Retina (tissue), 1 donor: ENCODE measurements at places on chromosomes 7 and 10.

GRCh38 chr10:132064771-132065437 lies 842 bp upstream of the JAKMIP3 start:
- no peak for DNase-seq

DNA sequence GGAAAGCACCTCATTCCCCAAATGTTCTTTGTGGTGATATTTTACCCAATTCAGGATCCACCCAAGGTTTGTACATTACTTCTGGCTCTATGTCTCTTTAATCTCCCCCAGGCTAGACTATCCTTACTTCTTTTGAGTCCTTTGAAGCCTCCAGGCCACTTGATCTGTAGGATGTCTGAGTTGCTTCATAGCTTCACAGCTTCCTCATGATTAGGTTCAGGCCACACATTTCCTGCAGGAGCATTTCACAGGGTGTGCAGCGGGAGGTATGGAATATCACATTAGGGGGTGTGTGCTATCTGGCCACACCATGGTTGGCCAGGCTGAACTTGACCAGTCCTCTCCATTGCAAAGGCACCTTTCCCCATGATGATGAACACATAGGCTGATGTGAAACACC lies 18.7 kb downstream of the TSPAN15 start:
- DNase-seq = no peak

DNA sequence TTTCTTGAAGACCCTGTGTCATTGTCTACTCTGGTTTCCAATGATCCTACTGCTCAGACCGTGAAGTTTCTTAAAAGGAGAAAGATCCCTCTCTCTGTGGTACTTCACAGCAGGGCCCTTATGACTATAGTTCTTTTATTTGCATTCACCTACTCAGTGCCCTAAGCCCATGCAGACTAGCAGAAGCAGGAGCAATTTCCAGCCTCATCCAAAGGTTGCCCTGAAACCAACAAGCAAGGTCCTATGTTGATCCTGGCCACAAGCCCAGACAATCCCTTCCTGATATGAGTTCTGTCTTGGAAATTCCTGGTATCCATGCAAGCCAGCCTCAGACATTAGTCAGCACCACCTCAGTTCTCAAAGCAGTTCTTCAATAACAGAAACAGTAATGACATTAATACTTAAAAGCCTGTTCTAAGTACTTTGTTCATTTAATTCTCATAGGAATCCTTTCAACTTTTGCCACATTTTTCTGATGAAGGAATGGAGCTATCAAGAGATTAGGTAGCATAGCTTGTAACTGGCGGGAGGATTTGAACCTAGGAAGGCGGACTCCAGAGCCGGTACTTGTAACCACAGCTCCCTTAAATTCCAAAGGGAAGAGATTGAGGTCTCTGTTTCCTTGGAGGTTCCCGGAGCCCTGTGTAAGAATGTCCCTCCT lies 58.1 kb upstream of the ST8SIA6 start:
- no peak for DNase-seq

DNA sequence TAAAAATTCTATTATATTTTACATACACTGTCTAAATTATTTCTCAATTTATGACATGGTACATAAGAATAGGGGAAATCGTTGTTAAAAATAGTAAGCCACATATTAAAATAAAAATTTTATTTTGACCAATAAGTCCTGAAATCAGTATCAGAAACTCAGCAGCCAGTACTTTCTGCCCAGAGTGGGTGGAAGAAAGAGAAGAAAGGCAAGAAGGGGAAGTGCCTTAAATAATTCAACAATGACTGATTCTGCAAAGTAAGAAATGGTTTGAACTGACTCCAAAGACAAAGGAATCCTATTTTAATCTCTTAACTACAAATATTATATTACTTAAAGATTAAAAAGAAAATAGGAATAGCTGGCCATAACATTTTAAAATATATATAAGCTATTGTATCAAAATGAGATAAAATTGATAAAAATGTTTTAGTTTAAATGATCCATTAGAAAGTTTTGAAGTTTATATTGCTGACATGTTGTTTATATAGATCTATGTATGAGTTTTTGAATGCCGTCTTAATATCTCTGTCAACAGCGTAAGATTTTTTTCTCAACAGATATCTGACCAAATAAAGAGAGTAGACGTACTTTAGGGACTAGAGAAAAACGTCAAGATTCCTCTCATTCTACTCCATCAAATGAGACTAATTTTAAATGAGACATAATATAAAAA lies 30.2 kb upstream of the NRCAM start:
- DNase-seq = no peak

DNA sequence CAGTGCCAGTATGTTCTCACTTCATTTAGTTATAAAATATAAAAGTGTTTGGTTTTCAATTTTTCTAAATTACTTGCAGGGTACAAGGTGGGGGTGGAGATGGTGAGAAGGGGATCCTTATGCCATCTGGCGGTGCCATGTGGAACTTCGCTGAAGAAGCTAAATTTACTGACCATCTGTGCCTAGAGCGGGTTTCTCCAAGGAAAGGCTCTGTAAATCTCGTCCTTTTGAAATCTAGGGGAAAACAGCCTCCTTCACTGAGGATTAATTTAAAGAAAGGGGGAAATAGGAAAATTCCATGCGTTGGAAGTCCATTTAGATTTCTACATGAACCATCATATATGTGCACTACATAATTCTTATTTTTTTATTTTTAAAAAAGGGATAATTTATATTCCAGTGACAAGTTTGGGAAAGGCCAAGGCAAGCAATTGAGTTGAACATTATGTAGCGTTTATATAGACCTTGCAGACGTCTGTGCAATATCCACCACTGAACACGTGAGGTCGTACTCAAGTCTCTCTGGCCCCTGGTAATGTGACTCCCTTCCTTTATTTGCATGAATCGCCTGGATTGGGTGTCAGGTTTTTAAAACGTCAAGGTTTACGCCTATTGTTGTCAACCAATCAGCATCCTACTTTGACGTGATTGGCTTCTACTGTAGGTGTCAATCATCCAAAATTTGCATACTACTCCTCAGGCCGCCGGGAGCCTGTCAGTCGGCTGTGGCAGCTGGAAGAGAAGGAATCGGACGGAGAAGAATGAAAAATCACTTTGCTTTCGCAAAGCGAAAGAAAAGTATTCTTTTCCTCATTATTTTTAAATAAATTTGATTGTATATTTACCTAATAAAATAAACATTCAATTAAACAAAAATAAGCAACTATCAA lies 297.1 kb upstream of the NFE2L3 start:
- DNase-seq = peak; percentile 89

DNA sequence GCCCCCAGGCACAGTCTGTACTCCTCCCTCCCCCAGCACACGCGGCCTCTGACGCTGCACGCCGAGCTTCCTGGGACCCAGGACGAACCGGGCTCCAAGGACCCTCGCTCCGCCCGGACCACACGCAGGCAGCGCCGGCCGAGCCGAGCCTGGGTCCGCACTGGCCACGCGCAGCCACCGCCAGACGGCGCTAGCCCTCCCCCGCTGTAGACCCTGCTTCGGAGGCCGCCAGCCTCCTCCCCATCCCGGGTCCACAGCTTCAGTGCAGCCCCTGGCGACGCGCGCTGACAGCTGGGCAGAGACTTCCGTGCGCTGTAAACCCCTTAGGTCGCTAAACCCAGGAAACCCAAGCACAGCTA lies 936 bp upstream of the TCERG1L start:
- DNase-seq = peak; percentile 96

DNA sequence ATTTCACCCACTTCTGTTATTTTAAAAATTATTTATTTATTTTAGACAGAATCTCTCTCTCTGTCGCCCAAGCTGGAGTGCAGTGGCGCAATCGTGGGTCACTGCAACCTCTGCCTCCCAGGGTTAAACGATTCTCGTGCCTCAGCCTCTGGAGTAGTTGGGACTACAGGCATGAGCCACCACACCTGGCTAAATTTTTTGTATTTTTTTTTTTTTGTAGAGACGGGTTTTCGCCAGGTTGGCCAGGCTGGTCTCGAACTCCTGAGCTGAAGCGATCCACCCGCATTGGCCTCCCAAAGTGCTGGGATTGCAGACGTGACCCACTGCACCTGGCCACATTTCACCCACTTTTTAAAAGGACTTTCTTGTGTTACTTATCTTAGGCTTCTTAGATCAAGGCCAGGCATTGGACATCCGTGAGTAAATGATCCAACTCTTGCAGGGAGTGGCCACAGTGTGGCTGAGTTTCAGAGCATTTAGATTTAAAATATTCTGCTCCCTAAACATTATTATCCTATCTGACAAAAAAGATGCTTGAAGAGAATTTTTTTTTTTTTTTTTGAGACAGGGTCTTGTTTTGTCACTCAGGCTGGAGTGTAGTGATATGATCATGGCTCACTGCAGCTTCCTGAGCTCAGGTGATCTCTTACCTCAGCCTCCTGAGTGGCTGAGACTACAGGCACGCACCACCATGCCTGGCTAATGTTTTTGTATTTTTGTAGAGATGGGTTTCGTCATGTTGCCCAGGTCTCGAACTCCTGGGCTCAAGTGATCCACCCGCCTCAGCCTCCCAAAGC lies 14.4 kb downstream of the SNX10 start:
- DNase-seq = no peak

DNA sequence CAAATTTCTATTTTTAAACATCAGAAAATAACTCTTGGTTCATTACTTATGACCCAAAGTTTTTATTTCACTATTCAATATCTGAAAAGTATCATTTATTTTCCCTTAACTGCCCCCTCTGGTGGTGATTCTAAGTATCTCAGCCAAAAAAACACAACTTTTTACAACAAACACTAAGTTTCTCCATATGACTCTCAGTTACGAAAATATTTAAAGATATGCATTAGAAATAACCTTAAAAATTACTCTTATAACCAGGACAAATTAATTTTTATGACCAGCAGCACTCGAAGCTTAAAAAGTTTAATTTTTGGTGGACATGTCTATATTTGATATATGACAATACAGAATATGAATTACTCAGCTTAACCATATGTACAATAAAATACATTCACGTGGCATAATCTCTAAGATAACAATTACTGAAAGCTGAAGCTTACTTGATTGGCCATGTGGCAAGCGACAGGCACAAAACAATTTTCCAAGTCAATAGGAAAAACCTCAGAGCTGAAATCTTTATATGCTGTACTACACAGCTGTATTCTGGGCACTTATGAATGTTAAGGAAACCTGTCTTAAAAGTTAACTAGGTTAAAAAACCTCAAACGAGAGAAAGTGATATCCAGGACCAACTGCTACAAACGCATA lies 2.3 kb downstream of the HNRNPA2B1 start:
- DNase-seq = no peak

- DNase-seq = peak; percentile 19
Observed at GRCh38 chr7:36644625-36645422, 79.5 kb downstream of the AOAH start.

GRCh38 chr7:105635197-105635596 lies 53.9 kb upstream of the EFCAB10 start:
- no peak for DNase-seq

DNA sequence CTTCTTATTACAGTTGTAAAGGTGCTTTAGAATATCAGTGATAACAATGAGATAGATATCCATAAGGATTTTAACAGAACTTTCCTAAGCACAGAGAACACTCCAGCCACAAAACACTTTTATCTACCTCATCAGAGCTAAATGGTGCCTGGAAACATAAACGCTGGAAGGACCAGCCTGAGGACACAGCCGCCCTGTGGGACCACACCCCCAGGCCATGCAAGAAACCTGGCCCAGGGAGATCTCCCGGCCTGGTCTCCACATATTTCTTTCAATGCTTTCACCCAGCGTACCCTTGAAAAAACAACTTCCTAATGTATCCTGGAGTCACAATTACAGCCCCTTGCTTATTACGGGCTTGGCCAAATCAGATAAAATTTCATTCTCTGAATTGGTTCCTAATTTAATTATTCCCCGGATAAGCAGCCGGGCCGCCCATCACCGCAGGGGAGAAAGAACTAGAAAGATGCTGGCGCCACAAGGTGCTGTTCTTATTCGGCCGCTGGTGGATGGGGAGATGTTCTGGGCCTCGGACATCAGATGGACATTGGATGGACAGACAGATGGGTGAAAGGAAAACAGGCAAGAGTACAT lies 11.8 kb downstream of the CHST15 start:
- DNase-seq = no peak

- no peak for DNase-seq
Observed at GRCh38 chr10:52950578-52950977, 178.0 kb upstream of the MBL2 start.

DNA sequence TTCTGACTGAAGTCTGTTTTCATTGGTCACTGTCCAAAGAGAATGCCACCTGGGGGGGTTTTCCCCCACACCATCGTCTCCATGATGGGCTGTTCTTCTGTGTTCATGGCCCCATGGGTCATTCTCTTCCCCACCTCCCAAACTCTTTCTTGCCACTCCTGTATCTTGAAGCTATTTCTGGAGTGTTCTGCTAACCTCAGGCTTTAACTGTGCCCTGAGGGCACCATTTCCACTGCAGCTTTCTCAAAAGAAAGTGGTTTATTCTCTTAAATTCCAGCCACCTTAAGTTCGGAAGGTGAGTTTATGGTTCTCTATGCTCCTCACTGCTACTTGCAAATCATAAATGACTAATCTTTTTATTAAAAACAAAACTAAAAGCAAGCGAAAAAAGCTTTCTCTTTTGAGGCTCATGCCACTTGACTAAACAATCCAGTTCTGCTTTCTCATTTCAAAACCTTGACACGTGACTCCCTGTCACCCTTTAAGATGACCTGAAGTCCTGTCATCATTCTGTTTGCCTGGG lies 7.4 kb upstream of the APBB1IP start:
- no peak for DNase-seq

DNA sequence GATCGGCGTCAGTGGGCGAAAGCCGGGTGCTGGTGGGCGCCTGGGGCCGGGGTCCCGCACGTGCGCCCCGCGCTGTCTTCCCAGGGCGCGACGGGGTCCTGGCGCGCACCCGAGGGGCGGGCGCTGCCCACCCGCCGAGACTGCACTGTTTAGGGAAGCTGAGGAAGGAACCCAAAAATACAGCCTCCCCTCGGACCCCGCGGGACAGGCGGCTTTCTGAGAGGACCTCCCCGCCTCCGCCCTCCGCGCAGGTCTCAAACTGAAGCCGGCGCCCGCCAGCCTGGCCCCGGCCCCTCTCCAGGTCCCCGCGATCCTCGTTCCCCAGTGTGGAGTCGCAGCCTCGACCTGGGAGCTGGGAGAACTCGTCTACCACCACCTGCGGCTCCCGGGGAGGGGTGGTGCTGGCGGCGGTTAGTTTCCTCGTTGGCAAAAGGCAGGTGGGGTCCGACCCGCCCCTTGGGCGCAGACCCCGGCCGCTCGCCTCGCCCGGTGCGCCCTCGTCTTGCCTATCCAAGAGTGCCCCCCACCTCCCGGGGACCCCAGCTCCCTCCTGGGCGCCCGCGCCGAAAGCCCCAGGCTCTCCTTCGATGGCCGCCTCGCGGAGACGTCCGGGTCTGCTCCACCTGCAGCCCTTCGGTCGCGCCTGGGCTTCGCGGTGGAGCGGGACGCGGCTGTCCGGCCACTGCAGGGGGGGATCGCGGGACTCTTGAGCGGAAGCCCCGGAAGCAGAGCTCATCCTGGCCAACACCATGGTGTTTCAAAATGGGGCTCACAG lies 1.1 kb downstream of the EGFR start:
- peak; percentile 74 for DNase-seq
